ENCODE measurements at places on chromosomes 1 and 21. TPM values are rescaled to one million over a fixed set of nuclear protein-coding genes. Genes with fewer than 3 reads are reported as not detected.

The CYP4B1 gene
- total RNA-seq = not detected

The OR2W3 gene
- total RNA-seq = 1.2 TPM

The LCE1A gene
- total RNA-seq = not detected

The PLEKHN1 gene
- 0.10 TPM for total RNA-seq

The LCE1D gene
- total RNA-seq = not detected

The FBXO28 gene
- total RNA-seq = 58.6 TPM

The ERICH3 gene
- total RNA-seq = under 0.01 TPM

The TNFRSF8 gene
- 0.73 TPM for total RNA-seq

The WDR64 gene
- total RNA-seq = 0.10 TPM

The RHOC gene
- 60.4 TPM for total RNA-seq

The TEDDM1 gene
- total RNA-seq = not detected
